HFFc6 (cell line): ENCODE measurements at places on chromosomes 3 and 15.

- no peak for DNase-seq
Observed at GRCh38 chr3:118802325-118803095, 232.1 kb downstream of the IGSF11 start.

DNA sequence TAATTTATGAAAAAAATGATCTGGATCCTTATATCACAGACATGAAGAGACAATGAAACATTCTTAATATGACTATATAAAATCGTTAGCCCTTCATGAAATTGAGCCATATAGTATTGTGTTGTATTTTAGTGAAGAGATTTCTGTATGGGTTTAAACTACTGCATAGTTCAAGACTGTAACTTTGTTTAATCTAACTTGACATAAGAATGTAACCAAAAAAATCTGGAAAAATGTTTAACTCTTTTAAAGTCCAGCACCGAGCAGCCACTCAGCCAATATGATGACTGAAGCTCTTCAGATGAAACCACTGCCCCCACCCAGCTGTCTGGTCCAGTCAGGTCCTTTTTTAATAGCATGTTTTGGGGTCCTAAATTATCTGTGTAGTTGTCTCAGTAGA, 4.9 kb downstream of the NANOGP8 start:
- DNase-seq = no peak

GRCh38 chr15:68874788-68875187, 54.1 kb upstream of the ANP32A start:
- DNase-seq = no peak

GRCh38 chr3:180467177-180467576, 134.8 kb upstream of the TTC14 start:
- no peak for DNase-seq

DNA sequence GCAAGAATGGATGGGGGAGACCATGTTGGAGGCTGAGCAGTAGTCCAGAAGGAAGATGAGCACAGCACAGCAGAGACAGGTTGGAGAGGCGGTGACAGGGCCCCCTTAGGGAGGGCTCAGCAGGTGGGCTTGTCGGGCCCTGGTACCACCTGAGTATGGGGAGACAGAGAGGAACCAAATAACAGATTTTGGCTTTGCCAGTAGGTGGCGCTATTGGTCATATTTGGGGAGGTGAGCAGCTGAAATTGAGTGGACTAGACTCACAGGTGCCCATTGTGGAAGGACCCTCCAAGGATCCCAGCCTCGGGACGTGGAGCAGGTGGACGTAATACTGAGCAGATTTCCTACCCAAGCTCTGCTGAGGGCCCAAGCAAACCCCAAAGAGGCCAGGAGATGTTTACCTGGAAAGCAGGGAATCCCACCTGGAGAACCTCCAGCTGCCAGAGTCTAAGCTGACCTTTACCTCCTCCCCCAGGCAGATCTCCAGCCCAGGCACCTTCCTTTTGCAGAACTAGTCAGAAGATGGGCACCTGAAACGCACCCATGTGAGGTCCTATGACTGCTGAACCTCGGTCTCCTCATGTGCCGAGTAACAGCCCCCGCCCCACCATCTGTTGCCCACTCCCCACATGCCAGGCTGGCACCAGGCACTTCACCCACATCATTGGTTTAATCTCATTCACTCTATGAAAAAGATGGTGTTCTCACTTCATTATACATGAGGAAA, 24.6 kb upstream of the CORO2B start:
- peak; percentile 41 for DNase-seq

GRCh38 chr15:72229076-72229946, 1.7 kb downstream of the PKM start:
- no peak for DNase-seq

DNA sequence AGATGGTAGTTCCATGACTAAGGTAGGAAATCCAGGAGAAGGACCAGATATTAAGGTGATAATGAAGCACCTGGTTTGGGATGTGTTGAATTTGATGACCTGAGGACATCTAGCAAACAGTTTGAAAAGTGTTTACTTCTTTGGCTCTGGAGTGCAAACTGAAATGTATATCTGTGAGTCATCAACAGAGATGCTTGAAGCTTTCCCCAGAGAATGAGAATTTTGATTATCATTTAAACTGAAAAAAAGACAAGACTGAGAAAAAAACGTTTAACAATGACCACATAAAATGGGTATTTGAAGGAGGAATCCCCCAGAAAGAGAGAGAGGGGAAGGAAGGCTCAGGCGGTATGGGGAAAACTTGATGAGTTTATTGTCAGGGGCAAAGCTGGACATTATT, 20.7 kb upstream of the GSK3B start:
- no peak for DNase-seq

DNA sequence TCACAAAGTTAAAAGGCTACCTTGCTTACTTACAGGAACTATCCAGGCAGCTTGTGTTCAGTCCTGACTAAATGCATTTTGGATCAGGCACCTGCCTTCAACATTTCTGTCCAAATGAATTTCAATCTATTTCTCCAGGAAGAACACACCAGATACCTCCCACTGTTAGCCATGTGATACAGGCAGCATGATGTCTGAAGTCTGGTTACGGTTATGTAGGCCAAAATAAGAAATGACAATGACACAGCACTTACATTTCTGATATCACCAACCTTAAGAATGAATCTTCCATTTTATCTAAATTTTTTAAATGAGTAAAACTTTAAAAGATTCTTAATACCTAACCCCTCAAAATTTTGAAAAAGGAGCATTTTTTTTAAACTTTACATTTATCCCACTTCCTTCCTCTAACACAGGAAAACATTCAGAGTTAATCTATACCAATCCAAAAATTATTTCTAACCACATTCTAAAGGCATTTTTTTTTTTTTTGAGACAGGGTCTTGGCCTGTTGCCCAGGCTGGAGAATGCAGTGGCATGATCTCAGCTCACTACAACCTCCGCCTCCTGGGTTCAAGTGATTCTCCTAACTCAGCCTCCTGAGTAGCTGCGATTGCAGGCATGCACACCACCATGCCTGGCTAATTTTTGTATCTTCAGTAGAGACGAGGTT, at the start of gene MAP4:
Gene MAP4 (minus strand): TSS at position 116 of the 673 bp plus-strand sequence. CDS start 17,556 bp downstream, outside the sequence.
- no peak for DNase-seq

- peak; percentile 78 for DNase-seq
Observed at GRCh38 chr15:57224664-57225063, 151.6 kb upstream of the CGNL1 start.

GRCh38 chr3:130462089-130462488, 54.9 kb upstream of the COL6A6 start:
- DNase-seq = no peak

GRCh38 chr3:113057117-113057516, 66.3 kb downstream of the GTPBP8 start:
- no peak for DNase-seq

- no peak for DNase-seq
Observed at GRCh38 chr15:80760960-80761359, 18.2 kb upstream of the CEMIP start.

GRCh38 chr3:19190602-19191001, 42.3 kb downstream of the KCNH8 start:
- DNase-seq = no peak

DNA sequence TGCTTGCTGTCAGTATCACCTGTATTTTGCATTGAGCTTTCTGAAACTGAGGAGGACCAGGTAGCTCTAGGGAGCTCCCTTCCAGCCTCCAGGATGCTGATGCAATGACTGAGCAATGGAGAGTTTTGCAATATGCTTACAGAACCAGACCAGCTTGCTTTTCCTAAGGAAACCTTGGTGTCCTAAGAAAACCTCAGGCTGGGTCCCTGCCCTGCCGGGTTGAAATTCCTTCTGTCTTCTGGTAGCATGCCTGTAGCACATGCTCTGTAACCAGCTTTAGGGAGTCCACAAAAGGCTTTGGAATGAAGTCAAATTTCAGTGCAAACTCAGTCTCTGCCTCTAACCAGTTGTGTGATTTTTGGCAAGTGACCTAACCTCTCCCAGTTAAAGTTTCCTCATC, 65.8 kb upstream of the GSK3B start:
- peak; percentile 97 for DNase-seq

- DNase-seq = no peak
Observed at GRCh38 chr3:109071350-109072142, 46.4 kb downstream of the MORC1 start.

DNA sequence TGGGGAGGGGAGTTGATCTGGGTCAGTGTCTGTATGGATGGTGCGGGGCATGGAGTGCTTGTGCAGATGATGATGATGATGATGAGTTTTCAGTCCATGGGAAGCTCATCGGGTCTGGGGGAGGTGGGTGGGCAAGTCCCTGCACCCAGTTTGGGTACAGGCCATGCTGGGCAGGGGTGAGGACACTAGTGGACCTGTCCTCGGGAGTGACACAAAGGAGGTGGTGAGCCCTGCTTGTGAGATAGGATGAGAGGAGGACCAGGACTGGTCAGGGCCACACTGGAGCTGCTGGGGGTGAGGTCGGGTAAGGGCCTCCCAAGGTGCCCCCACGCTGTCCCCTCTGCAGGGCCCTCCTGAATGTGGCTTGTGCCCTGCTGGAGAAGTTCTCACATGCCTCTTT, 177.9 kb downstream of the APBA2 start:
- DNase-seq = no peak

- no peak for DNase-seq
Observed at GRCh38 chr3:72308641-72309040, 523.7 kb upstream of the PROK2 start.

GRCh38 chr3:25355998-25356397, 72.1 kb upstream of the RARB start:
- DNase-seq = no peak

GRCh38 chr3:65342084-65342683, 654.4 kb upstream of the ADAMTS9 start:
- DNase-seq = peak; percentile 14

- no peak for DNase-seq
Observed at GRCh38 chr15:33028495-33028894, 166.0 kb downstream of the FMN1 start.

DNA sequence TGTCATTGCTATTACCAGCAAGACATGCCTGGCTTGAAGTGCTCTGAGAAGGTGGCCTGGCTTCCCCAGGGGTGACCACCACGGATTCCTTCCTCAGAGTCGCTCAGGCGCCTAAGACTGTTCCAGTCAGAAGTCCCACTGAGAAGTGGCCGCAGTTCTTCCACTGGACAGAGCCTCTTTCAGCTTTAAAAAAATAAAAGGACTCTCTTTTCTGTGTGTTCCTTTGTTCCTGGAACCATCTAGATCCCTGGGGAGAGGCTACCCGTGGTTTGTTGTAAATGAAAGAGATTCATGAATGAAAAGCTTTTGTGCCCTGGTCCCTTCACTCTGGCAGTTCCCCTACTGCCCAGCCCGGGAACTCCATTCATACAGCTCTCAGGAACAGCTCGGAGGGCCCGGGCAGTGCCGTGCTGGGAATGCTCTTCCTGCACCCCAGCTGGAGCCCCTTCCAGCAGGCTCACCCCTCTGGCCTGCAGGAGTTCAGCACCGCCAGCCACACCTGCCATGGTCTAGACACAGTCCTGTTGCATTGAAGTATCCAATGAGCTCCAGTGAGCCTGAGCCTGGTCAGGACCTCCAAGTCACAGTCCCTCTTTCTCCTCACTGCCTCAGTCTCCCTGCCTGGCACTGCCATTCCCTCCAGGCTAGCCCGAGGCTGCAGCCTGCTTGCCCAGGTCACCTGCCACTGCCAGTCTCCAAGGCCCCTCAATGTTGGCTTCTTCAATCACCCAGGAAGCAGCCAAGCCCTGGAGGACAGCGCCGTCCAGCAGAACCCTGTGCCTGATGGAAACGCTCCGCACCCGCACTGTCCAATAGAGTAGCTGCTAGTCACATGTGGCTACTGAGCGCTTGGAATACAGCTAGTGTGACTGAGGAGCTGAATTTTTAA, 75.4 kb downstream of the XXYLT1 start:
- no peak for DNase-seq

DNA sequence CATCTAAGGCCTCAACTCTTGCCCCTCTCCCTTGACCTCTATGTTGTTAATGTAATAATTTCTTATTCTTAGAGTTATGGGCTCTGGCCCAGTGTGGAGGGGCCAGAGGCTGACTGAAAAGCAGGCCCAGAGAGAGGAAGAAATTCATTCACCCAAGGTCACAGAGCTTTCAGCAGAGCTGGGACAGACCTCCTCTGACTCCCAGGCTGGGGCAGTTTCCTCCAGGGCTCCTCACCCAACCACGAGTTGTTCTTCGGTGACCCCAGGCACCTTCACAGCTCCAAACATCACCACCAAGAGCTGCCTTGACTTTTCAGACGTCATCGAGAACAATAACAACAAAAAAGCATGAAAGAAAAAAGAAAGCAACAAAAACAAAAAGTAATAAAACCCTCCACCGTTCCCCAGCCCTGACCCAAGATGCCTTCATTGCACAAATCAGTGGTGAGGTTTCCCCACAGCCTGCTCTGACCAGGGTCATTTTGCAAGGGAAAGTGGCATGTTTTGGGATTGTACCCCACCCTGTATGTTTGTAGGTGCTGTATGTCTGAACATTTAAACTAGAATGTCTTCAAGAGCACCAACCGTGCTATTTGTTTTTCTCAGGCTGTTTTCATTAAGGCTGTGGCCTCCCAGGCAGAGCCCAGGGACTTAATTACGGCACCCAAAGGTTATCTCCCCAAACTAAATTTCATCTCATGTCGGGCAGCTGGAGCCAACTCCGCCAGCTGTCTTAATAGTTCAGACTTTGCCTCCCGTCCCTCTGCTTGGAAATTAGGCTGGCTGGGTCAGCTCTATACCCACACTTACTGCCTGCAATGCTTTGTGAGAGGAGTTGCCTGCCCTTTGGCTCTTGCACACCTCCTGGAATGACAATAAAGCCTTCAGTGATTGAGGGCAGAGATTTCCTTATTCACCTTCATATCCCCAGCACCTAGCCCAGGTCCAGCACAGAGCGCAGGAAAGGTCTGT, 173.8 kb downstream of the RPLP1 start:
- DNase-seq = no peak

GRCh38 chr3:186471771-186472170, 72.4 kb downstream of the CRYGS start:
- DNase-seq = no peak

DNA sequence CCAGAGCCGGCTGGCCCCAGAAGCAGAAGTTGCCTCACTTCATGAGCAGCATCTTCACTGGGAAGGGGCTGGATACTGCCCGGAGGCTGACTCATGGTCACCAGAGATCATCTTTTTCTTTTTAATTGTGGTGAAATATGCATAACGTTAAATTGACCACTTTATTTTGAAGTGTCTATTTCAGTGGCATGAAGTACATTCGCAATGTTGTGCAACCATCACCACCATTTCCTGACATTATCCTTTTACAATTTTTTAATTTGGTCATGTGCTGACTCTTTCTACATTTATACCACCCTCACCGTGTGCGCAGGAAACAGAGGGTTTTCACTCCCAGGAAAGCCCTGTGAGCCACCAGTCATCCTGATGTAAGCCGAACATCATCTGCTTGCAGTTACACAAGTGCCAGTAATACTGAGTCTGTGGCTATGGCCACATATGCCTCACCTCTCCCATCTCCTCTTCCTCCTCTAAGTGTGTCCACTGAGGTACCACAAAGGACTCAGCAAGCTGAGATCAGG, 51.6 kb upstream of the ABHD17C start:
- peak; percentile 16 for DNase-seq

GRCh38 chr3:107309312-107309711, 67.9 kb upstream of the CCDC54 start:
- no peak for DNase-seq

- DNase-seq = no peak
Observed at GRCh38 chr15:80424381-80424780, 20.2 kb downstream of the ARNT2 start.
